Activated CD8-positive, alpha-beta memory T cell treated with anti-CD3 and anti-CD28 coated beads, Interleukin-2, amount 50 U/mL, for 48 hours (primary cell): ENCODE measurements at places on chromosomes 16 and 17.

DNA sequence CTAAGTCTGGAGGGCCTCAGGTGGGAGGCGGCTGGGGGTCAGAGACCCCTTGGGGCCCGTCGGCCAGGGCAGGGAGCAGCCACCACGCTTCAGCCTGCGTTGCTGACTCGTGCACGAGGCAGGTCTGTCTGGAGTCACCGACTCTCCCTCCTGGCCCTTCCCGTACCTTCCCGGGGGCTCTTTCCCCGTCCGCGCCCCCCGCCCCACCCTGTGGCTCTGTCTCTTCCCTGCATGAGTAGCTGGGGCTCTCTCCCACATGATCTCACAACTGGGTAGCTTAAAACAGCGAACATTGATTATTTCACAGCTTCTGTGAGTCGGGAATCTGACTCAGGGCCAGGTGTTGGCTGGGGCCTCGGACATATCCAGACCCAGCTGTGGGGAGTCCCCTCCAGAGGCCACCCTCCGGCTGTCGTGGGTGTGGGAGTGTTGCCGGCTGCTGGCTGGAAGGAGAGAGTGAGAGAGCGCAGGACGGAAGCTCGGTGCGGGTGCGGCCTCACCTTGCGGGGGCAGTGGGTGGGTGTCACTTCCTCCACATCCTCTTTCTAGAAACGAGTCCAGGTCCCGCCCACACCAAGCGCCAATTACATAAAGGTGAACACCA lies 17.3 kb downstream of the BAHCC1 start:
- peak; percentile 72 for DNase-seq

- DNase-seq = peak; percentile 70
Measured at GRCh38 chr17:17751489-17752088, 70.3 kb downstream of the RAI1 start.

DNA sequence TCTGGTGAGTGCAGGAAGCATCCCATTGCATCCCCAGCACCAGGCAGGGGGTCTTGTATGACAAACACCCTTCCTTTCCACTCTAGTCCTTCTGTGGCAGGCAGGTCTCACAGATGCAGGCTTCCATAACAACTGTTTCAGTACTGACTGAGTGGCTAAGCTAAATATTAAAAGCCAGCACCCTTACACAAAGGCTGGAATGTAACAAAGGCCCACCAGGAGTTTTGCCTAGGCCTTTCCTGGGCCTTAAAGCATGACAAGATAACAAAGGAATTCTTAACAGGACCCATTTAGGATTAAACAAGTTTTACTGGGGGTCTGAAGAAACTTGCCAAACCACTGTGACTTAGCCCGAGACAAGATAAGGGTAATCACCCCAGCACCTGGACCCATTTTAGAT lies 228.9 kb upstream of the RPL38 start:
- DNase-seq = no peak

DNA sequence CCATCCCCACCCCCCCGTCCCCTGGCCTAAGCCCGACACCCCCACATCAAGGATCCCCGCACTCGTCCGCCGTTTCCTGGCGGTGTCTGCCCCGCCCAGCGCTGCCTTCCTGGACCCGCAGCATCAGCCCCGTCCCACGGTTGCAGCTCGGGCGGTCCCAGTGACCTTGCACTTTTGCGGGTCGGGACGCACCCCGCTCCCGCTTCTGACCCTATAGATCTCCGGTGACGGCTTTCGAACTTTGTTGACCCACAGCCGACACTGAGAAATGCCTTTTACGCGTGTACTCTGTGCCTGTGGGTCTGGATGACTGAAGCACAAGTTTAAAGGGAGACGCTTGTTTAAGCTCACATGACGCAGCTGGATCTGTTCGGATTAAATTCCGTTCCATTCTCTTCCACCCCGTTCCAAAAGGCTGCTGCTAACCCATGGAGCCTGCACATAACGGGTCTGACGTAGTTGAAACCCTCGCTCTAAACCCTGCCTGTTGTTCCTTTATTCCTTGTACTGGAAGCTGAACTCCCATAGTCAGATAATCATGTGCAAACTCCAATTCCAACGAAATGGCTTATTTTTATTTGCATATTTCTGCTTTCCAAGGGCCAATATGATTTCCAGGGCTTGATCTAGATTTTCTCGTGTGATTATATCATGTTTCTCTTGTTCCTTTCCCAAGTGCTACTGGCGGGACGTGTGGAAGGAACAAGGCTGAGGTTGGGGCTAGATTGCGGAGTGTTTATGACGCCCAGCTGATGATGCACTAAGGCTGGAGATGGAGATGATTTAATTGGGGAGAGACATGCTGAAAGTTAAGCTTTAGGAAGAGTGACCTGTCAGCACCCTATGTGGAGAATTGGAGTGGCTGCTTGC lies 834 bp downstream of the FLYWCH1 start:
- peak; percentile 67 for DNase-seq

- DNase-seq = no peak
Measured at GRCh38 chr16:2115591-2115973, 20.1 kb downstream of the PKD1 start.

DNA sequence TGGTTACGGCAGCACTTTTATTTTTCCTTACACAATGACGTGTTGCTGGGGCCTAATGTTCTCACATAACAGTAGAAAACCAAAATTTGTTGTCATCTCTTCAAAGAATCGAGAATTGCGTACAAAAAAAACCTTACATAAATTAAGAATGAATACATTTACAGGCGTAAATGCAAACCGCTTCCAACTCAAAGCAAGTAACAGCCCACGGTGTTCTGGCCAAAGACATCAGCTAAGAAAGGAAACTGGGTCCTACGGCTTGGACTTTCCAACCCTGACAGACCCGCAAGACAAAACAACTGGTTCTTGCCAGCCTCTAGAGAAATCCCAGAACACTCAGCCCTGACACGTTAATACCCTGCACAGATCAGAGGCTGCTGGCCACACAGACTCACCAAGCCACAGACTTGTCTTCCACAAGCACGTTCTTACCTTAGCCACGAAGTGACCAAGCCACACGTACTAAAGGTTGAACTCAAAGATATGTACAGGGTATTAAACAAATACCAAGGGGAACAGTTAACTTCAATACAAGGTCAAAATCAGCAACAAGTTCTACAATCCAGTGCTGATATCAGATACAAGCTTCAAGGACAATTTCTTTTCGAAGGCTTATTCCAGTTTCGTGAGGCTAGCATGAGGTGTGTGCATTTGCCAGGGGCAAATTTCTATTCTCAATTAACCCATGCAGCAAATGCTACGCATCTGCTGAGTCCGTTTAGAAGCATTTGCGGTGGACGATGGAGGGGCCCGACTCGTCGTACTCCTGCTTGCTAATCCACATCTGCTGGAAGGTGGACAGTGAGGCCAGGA lies 2.4 kb downstream of the ACTG1 start:
- DNase-seq = peak; percentile 61

DNA sequence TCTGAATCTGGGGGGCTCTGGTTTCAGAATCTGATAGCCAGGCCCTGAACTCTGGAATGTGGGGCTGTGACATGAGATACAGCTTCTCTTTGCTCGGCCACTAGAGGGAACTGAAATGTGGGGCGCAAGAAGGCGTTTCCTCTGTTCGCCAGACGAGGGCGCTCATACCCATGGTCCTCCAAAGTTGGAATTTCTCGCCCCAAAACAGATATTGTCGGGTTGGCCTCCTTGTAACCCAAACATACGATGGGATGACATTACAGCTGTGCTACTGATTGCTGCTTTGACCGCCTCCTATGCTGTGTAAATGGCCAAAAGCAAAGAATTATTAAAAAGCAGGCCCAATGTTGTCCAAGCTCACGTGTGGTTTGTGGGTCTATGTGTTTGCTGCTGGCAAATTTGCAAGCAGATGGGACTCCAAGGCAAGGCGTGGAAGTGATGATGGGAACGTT lies 13.1 kb upstream of the MSI2 start:
- DNase-seq = peak; percentile 90

- no peak for DNase-seq
Measured at GRCh38 chr17:31744511-31744951, 114.5 kb downstream of the COPRS start.

DNA sequence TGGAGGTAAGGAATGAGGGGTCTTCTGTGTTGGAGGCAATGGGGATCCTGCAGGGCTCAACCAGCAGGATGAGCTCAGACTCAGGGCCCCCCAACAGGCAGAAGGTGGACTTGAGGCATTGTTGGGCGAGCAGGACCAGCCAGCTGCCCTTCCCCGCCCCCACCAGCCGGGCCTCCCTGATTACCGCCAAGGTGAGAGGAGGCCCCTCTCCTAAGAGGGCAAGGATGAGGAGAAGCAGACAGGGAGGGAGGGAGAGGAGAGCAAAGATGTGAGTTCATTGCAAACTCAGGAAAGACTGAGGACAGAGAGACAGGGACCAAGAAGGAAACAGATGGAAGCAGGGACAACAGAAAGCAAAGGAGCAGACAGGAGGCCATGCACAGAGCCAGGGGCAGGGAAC lies 272.8 kb upstream of the XYLT1 start:
- DNase-seq = no peak

- DNase-seq = no peak
Measured at GRCh38 chr16:81695321-81696165, 83.5 kb upstream of the PLCG2 start.

DNA sequence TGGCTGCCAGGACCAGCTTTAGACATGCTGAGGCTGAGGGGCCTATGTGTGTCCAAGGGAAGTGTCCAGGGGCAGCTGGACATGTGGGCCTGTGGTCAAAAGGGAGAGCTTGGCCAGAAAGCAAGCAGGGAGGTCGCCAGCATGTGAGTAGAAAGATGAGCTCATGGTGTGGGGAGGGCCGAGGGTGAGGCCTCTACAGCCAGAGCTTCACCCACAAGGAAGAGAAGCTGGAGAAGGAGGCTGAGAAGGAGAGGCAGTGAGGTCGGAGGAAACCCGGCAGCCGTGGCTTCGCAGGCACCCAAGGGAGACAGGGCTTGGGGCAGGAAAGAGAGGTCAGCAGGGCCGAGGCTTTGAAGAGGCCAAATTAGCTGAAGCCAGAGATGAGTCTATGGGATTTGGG lies 4.0 kb upstream of the HSD11B2 start:
- no peak for DNase-seq

DNA sequence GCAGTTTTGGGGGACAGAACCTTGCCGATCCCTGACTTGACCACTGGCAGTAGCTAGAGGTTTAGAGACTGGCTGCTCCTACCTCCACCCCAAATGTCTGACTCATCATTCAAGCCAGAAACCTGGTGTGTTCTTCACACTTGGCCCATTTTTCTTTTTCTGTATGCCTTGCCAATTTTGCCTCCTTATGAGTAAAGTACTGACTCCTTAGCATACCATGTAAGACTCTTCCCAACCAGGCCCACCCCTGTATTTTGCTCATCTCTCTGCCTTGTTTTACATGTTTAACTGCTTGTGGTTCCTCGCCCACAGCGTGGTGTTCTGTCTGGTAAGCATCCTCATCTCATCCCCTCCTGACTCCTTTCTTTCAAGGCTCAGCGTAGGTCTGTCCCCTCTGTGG lies 37.9 kb downstream of the NUP88 start:
- DNase-seq = no peak

- no peak for DNase-seq
Measured at GRCh38 chr16:5863071-5863606, 765.5 kb upstream of the EEF2KMT start.

DNA sequence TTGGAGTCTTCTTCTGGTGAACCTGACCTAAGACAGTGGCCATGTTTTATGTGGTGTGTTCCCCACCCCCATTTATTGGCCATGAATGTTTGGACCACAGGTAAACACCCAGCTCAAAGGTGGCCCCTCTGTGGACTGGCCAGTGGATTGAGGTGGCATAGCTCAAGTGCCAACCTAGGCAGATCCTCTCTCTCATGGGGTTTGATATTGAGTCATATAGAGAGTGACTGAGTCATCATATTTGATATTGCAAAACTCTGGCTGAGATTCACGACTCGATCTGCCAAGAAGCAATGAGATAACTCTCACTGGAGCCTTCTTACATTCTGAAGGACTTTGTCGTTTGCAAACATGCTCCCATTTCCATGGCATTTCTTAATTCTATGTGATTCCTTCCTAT lies 10.5 kb upstream of the TEKT3 start:
- no peak for DNase-seq

DNA sequence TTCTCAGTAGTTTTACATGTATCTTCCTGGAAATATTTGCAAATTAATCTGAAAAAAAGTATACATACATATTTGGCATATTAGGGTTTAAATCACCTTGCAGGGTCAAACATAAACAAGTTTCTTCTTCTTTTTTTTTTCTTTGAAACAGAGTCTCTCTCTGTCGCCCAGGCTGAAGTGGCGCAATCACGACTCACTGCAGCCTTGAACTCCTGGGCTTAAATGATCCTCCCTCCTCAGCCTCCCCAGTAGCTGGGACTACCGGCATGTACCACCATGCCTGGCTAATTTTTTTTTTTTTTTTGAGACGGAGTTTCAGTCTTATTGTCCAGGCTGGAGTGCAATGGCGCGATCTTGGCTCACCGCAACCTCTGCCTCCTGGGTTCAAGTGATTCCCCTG lies 12.6 kb upstream of the FUS start:
- no peak for DNase-seq

DNA sequence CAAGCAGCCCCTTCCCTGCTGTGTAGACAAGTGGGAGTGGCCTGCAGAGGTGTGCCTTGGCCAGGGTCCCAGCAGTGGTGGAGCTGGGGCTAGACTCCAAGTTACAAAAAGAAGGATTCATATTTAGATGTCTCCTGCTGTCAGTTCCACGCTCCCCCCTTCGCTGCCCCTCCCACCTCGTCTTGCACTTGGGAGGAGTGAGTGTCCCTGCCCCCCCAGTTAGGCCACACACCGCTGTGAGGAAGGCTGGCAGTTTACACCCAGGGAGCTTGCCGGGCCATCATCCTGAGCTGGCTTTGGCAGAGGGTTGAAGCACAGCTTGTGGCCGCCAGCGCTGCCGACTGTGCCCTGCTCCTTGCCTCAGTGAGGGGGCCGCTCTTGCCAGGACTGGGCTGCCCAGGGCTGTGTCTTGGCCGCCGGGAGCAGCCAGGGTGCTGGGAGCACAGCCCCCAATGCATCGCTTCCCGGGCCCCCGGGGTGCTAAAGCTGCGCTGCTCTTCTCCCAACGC lies 44.3 kb downstream of the ELAC2 start:
- DNase-seq = no peak

DNA sequence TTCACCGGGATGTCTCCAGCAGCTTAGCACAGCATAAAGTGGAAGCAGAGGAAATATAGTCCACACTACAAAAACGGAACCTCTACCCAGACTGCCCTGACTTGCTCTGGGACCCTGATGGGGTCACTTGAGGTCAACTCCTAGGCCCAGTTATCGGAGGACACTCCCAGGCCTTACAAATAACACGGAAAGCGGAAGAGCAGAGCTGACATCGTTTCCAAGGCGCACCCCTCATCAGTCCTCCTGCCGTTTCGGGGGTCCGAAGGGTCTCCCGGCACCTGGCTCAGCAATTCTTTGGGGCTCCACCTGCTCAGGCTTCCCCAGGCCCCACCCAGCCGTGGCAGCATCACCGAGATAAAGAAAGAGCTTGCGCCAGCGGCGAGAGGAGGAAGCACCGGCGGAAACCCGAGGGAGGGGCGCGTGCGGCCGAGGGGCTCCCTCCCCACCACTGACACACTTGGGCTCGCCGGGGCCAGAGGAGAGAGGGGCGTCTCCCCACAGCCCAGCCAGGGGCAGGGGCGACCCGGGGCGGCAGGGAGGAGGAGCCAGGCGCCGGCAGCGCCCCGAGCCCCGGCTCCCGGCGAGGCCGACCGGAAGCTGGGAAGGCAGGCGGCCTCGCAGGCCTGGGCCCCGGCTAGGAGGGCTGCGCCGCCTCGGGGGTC lies 727 bp downstream of the CORO7 start:
- DNase-seq = peak; percentile 80
